ENCODE measurements at places on chromosomes 6 and 20.
A peak's percentile ranks its signal among the peaks of the same experiment; 100 is the strongest.

- no peak for DNase-seq
These were observed 213.9 kb upstream of the PRDM1 start for GRCh38 chr6:105872249-105872648.

DNA sequence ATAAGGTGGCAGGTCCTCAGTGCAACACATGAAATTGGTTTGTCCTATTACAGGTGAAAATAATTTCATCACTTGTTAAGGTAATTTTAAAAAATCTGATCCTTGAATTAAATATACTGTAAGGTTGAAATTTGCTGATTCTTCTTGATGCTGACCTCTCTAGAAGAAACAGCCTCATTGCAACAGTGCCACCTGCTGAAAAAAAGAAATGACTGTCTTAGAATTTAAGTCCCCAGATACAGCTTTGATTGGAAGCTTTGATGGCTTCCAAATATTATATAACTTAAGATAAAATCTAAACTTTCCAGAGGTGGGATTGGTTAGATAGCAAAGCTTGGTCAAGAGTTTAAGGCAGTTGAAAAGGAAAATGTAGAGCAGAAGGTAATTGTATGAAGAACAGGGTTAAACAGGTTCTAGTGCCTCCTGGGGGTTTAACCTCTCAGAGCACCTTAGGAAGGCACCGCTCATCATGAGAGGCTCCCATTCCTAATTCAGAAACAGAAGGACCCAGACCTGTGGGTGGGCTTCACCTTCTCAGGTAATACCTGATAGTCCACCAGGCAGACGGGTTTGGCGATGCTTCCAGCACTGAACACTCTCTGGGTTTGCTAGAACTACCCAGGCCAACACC is 401.0 kb downstream of the PAX1 start:
- no peak for DNase-seq

GRCh38 chr20:53794529-53795115 is 201.0 kb upstream of the ZNF217 start:
- no peak for DNase-seq

DNA sequence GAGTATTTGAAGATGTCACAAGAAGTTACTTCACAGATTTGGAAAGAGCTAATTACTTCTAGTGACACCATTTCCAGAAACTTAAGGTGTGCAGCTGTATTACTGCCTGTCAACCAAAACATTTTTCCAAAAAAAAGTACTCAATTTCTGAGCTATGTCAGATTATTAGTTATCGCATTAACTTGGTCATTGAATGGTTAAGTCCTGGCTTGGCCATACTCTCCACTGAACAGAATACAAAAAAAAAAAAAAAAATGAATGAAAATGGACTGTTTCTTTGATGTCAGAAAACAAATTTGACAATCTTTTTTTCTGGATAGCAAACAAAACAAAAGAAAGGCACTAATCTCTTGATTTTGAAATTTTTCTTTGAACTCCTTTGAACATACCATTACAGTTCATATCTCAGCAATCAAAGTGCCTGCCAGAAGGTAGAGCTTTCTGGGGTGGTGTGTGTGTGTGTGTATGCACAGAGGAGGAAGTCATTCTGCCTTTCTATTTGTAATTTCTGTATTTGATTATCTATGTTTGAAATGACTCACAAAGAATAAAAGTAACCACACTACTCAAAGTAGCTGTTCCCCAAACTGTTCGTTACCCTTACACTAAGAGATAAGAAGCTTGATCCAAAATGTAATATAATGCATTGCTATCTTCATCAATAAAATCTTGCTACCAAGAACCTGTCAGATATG is 210.8 kb upstream of the FUT9 start:
- DNase-seq = no peak

DNA sequence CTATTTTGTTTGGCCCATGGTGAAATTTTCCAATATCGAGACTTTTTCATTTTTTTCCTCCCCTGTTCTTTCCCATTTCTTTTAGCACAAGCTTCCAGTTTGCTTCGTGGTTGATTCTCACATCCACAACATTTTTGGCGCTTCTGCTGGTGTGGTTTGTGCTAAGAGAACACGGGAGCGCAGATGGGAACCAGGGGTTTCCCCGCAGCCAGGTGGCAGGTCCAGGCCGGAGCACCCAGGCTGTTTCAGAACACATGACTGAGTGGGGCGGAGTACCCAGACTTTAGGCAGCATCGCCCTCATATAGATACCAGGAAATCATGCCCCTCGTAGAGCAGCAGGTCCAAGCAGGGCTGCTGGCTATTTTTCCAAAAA is 58.0 kb downstream of the SYTL3 start:
- no peak for DNase-seq

- DNase-seq = no peak
These were observed 33.2 kb upstream of the MARCKS start for GRCh38 chr6:113823916-113824315.

DNA sequence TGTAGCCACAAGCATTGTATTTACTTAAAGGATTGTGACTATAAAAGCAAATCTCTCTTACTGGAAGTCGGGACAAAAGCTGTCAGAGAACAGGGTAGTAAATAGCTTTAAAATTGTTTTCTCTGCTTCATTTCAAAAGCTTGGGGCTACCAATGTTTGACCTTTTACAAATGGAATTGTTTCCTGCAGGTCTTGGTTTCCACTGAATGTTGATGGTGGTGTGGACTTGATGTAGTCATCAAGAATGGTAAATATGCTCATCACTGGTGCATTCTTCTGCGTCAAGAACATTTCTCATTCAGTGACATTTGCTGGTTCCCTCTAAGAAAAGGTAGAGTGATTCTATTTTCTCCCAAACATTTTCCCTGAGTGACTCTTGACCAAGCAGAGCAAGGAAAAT is 435.4 kb upstream of the KHDRBS2 start:
- DNase-seq = no peak

- no peak for DNase-seq
These were observed 71.9 kb downstream of the KIF16B start for GRCh38 chr20:16501301-16501700.

DNA sequence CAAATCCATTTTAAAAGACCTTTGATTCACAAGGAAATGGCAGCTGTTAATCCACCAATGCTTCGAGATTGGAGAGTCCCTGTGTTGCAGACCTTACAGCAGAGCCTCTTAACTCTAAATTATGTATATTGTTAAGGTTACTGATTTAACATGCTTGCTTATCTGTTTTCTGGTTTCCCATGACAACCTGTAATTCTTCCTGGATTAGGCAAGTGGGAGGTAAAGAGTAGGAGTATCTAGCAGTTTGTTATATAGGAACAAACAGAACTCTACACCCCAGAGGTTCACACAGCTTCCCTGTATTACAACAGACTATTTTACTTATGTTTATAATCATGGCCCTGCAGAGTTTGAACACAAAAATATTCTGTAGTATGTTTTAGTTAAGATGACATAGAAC is 39.5 kb downstream of the NKX2-4 start:
- no peak for DNase-seq

GRCh38 chr6:37493661-37493995 is 6.1 kb downstream of the CCDC167 start:
- DNase-seq = no peak

DNA sequence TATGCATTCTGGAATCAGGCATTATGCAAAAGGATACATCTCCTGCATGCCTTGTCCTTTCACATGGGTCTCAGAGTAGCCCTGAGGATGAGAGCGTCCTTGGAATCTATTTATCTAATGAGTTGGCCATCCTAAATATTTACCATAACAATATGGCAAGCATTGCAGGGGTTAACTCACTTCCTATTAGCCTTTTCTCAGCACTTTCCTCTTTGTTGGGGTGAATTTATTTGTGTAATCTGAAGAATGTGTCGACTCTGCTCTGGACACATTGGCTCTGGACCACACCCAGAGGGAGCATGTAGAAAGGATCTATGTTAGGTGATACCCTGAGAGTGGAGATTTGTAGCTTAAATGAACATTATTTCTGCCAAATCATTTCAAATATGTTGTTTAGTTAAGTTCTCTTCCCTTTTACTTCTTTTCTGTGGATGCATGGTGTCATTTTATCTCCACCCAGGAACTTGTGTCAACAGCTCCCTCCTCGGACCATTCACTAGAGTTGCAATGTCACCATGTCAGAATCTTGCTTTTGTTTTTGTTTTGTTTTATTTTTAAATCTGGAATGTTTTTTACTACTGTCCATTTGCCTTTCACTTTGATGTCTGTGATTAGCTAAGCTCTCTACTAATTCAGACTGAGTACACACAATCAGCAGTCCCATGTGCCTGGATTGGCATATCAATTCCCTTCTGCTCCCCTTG is 757.0 kb upstream of the MMS22L start:
- no peak for DNase-seq

- DNase-seq = no peak
These were observed 15.6 kb upstream of the MAPRE1 start for GRCh38 chr20:32804022-32804715.

- no peak for DNase-seq
These were observed 13.3 kb downstream of the GPR6 start for GRCh38 chr6:109991201-109992101.

- peak; percentile 76 for DNase-seq
These were observed 11.4 kb downstream of the TEAD3 start for GRCh38 chr6:35485402-35485877.

GRCh38 chr20:14142964-14143627 is 147.8 kb downstream of the MACROD2 start:
- no peak for DNase-seq

DNA sequence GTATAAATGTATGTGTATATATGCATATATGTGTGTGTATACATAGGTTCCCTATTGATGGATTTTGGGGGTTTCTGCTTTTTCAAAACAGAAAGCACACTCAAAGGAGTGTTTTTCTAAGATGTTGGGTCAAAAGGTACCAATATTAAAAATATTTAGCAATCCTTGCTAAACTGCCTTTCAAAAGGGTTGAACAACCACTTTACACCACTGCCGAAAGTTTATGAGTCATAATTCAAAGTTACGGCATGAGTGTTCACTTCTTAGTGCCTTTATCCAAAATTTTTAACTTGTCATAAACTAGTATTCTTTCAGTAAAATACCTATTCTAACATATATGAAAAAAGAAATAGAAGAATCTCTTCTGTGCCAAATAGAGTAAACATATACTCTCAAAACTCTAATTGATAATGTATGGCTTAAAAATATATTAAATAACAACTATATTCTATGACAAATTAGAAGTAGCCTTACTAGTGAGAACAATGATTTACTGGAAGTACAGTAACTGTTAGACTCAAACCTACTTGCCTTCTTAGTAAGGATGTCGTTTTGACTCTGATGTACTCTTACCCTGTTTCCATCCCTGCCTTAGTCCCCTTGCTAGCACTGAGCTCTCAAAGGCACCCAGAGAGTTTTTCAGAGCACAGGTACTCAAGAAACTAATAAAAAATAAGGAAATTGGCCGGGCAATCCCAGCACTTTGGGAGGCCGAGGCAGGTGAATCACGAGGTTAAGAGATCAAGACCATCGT is 136.1 kb downstream of the INSM1 start:
- no peak for DNase-seq

DNA sequence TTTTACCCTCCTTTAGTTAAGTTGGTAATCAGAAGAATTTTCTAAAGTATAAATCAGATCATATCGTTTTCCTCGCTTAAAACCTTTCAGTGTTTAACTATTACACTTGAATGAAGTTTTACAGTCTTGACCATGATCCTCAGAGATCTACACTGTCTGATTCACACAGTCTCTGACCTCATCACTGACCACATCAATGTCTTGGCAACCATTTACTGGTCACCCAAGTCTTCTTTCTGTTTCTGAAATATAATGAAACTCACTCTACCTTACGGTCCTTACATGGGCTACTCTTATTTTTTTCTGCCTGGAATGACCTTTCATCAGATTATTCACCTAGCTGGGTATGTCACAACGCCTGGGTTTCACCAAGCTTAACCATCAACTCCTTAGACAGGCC is 71.4 kb downstream of the ADGB start:
- DNase-seq = no peak

DNA sequence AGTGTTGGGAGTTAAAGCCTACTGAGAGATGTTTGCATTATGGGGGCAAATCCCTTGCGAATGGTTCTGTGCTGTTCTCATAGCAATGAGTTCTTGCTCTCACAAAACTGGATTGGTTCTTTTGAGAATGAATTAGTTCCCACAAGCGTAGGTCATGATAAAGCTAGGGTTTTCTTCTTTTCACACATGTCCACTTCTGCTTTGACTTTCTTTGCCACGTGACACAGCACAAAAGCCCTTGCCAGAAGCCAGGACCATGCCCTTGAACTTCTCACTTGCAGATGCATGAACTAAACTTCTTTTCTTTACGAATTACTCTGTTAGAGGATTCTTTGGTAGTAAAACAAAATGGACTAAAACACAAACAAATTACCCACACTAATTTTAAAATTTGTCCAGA is 922.8 kb downstream of the EPHA7 start:
- no peak for DNase-seq

DNA sequence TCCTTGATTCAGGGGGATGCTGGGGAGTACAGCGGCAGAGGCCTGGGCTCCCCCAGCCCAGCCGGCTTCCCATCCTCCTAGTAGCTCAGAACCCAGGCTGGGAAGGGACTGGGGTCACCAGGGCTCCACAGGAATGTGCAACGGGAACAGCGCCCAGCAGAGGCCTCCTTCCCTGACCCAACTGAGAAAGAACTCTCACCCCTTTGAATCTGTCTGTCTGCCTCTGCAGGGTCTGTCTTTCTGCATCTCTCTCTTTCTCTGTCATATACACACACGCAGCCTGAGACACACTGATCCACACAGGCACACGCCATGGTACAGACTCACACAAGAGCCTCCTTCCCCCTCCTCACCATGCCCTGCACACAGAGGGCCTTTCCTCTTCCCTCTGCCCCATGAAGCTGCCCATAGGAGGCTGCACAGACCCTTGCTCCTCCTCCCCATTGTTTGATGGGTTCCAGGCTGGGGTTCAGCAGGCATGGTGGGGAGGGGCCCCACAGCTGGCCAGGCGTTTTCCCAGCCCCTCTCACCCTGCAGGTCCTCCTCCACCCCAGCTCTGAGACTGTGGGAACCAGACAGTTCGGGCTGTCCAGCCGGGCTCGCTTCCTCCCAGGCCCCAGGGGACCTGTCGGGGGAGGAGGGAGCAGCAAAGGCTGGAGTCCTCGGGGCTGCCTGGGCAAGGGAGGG is 2.8 kb downstream of the FOXS1 start:
- DNase-seq = no peak

- DNase-seq = no peak
These were observed 142.5 kb upstream of the PREP start for GRCh38 chr6:105545228-105545920.

DNA sequence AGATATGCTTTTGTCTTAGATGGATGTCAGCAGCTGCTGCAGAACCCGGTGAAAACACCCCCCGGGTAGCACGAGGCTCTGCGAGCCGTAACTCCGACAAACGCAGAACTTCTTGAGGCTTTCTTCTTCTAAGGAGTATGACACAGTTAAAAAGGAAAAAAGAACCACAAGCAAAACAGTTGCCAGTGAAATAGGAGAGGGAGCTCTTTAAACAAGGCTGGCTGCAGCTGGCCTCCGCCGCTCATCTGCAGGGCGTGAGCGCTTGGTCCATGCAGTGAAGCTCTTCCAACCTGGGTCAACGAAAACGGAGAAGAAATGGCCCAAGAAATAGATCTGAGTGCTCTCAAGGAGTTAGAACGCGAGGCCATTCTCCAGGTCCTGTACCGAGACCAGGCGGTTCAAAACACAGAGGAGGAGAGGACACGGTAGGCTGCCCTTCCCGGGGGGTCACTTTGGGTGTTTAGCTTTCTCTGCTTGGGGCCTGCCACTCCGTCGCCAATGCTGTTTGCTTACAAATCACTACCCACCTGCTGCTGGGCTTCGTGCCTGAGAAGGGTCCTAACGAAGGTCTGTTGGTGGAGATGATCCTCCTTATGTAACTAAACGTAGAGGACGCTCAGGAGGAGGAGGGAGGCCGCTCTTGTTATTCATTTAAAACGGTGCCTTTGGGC is 13.2 kb downstream of the SYTL3 start:
- DNase-seq = no peak

All from ecto neural progenitor cell (in vitro differentiated cells).